Activated naive CD4-positive, alpha-beta T cell treated with anti-CD3 and anti-CD28 coated beads, Interleukin-2, amount 50 U/mL, for 72 hours (primary cell): ENCODE measurements at places on chromosomes 7 and 10. TPM values are rescaled to one million over a fixed set of nuclear protein-coding genes. Genes with fewer than 3 reads are reported as not detected.

- no peak for DNase-seq
Observed at GRCh38 chr7:42244828-42245227, 7.8 kb upstream of the GLI3 start.

GRCh38 chr7:3043544-3044371 is at the start of gene CARD11:
CARD11 (minus strand) TSS chr7:3043867; CDS start chr7:2958506, 85,361 bp downstream.
- DNase-seq = peak; percentile 63

- no peak for DNase-seq
Observed at GRCh38 chr7:121352323-121352722, 23.5 kb downstream of the WNT16 start.

DNA sequence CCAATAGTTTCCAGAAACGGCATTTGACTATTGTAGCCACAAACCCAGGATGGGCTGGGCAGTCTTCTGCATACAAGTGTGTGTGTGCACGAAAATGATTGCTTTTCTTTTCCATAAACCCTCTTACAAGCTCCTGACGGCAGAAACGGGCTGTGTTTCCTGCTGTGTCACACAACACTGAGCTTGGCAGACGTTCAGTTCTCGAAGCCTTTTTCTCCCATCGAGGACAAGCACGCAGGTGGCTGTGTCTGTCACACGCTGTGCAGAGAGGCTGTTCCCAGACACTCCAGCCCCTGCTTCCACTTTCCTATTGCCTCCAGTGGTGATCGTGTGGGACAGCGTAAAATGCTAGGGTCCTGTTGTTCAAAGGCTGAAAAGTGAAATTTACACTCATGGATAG is 32.1 kb downstream of the RBAK start:
- no peak for DNase-seq

DNA sequence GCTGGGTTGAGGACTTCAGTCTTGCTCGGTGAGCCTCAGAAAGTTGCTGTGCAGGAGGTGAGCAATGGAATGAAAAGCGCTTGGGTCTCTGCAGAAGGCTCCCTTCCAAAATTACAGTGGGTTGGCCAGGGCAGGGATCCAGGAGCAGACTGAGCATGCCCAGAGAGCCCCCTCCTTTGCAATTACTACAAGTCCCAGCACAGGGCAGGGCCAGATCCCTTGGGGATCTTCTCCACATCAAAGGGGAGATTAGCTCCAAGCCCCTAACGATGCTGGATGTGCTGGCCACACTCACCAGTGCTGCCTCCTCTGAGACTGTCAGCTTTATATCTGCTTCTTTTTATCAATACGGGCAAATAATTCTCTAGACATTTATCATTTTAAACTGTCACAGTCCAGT is 337.5 kb downstream of the RPS24 start:
- no peak for DNase-seq

The RBP3 gene
- total RNA-seq = not detected

The INSYN2A gene
- total RNA-seq = not detected

DNA sequence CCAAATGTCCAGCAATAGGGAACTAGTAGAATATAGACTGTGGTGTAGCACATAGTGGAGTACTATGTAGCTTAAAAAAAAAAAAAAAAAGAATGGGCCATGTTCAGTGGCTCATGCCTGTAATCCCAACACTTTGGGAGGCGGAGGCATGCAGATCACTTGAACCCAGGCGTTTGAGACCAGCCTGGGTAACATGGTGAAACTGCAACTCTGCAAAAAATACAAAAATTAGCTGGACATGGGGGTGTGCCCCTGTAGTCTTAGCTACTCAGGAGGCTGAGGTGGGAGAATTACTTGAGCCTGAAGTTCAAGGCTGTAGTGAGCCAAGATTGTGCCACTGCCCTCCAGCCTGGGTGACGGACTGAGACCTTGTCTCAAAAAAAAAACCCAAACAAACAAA is 64.4 kb downstream of the CHN2 start:
- DNase-seq = no peak

- DNase-seq = no peak
Observed at GRCh38 chr7:117621075-117621618, 141.3 kb downstream of the CFTR start.
